ENCODE measurements at places on chromosomes 6 and 20.

DNA sequence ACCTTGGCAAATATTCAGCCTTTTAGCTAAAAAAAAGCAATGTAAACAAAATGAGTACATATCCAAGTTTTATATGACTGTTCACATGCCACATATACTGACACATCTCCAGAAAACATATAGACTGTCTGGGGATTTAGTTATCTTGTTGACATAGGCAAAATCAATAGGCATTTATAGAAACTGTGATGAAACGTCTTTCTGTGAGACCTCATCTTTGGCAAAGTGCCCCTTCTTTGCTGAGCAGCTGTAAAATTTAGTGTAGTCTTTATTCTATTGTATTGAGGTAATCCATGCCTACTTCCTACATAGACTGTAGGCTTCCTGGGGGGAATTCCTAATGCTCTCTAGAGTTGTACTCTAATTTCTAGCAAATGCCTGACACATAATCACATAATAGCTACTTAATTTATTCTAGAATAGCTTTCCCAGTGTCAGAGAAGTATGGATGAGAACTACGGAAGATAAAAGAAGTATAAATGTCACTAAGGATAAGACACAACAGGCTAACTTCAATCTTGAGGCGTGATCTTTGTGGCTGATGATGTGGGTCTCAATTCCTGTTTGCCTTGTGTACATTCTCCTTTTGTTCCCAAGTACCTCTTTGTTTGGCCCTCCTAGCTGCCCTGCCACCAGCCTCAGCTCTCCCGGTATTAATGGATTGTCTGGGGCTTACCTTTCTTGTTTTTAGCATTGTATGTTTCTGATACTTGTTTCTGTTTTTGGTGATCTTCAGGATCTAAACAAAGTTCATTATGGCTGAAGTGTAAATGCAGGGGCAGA, 30.6 kb downstream of the PTCHD4 start:
- DNase-seq, result no peak

GRCh38 chr6:99613409-99613704, 6.7 kb downstream of the PRDM13 start:
- DNase-seq, result peak; percentile 34

DNA sequence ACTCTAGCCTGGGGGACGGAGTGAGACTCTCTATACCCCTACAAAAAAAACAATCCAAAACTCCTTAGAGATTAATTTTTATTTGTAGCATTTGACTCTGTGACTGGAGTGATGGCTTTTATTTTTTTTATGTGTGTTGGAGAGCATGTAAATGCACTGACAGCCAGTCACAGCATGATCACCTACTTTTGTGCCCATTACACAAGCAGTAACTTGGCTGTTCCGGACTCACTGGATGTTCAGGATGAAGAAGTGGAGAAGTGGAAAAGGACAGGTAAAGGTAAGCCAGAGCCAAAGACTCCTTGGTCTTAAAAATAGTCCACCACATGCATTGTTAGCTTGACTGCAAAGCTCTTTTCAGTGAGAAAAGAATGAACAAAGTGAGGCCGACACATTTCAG, 222.6 kb downstream of the FOXC1 start:
- DNase-seq, result no peak

- DNase-seq, result no peak
Observed at GRCh38 chr20:13765299-13765698, 19.4 kb downstream of the ESF1 start.

DNA sequence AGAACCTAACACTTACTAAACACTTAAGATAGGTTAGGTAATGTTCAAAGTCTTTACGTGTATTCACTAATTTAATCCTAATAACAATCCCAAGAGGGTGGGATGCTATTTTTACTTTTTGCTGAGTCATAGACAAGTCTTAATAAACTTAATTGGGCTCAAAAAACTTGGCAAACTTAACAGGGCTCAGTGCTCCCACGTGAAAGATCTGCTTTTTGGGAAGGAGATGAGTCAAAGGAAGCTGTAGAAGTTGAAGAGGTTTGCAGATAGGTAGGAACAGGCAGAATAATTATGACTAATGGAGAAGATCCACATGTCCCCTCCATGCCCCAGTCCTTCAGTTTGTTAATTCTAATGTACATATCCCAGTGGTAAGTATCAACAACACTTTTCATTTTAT, 44.5 kb upstream of the STMND1 start:
- DNase-seq, result no peak

GRCh38 chr20:60474385-60474910, 516.2 kb downstream of the CDH26 start:
- no peak for DNase-seq

- DNase-seq, result no peak
Observed at GRCh38 chr6:32424589-32425300, 14.9 kb upstream of the HLA-DRA start.

DNA sequence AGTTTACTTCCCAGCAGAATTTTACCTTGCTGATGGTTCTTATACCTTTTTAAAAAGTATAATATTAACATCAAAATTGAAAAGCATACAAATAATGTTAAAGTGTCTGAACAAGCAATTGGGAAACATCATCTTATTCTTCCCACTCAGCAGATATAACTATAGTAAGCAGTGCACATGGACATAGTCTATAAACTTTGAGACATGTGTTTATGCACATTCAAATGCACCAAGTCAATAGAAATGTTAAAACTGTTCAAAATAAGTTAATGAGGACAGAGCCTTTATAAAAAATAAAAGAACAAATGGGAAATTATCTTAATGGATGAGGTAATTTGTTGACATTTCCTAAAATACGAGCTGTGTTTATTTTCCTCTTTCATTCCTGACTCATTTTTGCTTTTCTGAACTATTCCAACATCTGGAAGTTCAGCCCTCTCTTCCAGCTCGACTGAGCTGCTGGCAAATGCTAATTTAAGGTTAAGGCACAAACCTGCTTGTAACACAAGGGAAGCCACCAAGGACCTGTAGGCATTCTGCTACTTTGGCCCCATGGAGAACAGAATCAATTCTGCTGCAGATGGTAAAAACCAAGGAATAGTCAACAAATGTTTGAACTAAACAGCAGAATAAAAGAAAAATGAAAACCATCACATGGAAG, 110.3 kb upstream of the MAP3K4 start:
- DNase-seq, result no peak

DNA sequence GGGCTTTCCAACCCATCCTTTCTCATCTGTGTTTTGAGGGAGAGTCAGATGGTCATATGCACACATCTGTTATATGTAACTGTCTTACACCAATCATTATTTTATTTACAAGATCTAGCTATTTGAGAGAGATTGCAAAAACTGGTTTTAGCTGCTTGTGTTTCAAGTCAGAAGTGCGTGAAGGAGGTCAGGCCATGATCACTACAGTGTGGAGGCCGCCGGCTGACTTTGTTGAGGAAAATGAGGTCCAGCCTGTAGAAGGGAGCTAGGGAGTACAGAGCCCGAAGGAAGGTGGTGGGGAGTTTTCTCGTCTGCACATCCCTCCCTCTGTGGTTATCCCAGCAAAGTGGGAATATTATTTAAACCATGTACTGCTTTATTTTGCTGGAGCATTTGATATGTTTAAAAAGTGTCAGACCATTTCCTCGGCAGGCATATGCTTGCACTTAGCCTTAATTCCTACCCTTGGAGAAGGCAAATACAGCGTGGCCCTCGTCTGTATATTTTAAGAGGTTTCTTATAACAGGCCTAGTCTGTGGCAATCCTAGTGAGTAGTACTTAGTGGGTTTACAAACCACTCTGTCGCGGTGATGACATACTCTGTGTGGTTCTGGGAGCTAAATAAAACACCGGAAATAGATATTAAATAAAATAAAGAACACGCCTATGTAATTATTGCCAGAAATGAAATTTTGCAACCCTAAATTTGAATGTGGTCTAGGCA, 95.6 kb downstream of the UST start:
- no peak for DNase-seq

- no peak for DNase-seq
Observed at GRCh38 chr6:104459543-104459942, 400.2 kb downstream of the HACE1 start.

GRCh38 chr6:110048221-110048875, 70.2 kb downstream of the GPR6 start:
- no peak for DNase-seq

DNA sequence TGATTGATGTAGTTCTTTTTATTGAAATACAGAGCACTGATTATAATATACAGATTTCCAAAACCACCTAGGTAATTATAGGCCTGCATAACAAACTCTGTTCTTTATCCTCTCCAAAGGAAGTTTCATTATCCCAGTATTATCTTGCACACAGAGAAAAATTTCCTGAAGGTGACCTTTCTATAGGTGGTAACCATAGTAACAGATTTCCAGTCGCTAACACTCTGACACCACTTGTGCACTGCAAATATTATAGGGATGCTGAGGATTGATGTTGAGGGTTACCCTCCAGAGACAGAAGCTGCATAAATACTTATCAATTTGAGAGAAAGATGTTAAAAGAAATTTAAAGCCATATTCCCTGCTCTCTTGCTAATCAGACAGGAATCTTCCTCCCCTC, 274.5 kb upstream of the NRSN1 start:
- no peak for DNase-seq

- no peak for DNase-seq
Observed at GRCh38 chr20:44758247-44759101, 12.8 kb downstream of the KCNK15 start.

GRCh38 chr6:144077871-144078270, 17.5 kb downstream of the SF3B5 start:
- DNase-seq, result no peak

DNA sequence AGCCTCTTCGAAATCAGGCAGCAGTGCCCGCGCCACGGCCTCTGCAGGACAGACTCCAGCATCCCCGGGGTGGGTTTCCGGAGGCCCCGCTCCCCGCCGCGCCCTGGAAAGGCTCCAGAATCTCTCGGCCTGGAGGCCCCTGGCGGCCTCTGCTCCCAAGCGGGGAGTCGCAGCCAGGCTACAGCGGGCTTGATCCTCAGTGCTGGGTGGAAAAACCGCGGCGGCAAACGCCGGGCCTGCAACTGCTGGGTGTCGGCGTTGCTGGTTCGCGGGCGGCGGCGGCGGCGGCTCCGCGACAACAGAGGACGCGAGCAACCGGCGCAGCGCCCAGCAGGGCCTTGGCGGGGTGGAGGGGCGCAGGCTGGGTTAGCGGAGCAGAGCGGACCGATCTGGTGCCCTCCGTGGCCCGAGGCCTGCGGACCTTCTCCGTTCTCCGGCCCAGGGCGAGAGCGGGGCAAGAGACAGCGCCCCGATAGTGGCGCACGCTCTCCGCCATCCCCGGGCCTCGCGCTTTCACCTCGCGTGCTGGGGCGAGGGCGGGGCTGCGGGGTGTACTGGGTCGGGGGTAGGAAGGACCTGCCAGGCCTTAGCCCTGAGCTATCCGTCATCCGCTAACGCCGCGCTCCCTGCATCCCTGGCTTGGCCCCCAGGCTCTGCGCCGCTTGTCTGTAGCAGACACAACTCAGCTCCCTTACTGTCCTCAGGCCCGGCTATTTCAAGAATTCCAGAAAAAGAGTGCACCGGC, 3.4 kb upstream of the ZNF292 start:
- DNase-seq, result peak; percentile 77

DNA sequence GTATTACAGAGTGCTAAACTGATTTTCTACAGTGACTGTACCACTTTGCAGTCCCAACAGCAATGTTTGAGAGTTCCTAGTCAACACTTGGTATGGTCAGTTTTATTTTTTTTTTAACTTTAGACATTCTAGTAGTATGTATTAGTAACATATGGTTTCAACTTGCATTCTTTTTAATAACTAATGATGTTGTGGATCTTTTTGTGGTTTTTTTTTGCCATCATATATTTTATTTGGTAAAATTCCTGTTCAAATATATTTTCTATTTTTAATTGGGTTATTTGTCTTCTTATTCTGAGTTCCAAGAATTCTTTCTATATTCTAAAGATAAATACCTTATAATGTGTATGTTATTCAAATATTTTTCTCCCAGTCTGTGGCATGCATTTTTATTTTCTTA, 189.4 kb upstream of the ECI2 start:
- no peak for DNase-seq

GRCh38 chr6:104466306-104466705, 393.4 kb downstream of the HACE1 start:
- no peak for DNase-seq

DNA sequence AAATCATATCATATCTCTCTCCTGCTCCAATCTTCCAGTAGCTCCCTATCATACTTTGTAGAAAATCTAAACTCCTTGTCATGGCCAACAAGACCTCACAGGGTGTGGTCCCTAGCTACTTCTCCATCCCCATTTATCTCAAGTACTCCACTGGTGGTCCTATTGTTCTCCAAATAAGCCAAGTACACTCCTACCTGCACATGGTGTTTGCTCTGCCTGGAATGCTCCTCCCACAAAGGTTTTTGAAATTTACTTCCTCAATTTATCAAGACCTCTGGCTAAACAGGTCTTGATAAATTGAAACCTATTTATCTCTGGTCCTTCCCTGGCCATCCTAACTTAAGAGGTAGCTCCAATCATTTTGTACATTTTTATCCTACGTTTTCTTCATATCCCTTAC, 12.1 kb downstream of the TMX4 start:
- DNase-seq, result no peak

GRCh38 chr6:107171513-107171912, 56.2 kb upstream of the BEND3 start:
- DNase-seq, result no peak

DNA sequence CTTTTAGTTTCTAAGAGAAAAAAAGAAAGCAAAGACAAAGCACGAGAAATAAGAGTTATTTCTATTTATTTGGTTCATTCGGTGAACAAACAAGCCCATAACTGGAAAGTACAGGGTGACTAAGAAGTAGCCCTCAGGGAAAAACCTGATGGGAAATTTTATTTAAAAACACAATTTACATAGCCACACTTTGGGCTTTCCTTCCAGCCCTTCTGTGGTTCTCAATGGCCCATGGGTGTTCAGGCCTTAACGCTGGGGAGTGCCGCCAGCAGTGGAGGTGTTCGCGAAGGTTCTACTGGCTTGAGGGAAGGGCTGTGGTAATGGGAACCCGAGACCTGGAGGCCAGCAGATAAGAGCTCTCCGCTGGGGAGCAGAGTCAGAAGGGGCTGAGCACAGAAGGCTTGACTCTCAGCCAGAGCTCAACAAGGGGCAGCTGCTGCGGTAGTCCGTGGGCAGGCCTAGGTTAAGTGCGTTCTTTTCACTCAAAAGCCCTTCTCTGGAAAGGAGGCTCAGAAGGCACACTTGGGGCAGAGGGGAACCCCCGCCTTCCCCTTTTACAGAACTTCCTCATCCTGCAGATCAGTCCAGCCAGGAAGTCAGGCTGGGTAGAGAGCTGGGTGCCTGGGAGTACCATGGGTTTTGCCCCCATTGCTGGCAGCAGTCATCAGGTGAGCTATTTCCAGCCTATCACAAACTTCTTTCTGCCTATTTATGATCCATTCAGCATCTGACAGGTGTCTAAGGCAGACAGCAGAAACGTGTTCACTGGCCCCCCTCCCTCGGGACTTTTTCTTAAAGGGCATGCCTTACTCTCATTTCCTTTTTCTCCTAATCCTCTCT, 8.8 kb upstream of the CD83 start:
- DNase-seq, result peak; percentile 25

DNA sequence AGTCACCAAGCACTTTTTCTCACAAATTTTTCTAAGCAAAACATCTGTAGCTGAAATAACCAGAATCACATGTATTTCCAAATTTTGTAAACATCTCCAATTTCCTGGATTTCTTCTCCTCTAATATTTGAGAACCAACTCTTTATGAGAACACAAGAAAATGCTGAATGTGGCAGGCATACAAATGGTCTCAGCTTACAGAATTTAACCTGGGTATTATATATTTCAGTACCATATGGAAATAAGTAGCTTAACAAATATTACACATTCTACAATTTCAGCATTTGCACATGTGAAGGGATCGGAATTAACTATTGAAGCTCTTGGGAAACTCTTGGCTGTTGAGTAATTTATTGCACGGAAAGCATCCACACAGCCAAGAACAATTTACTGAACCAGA, 92.5 kb downstream of the TBXT start:
- no peak for DNase-seq

GRCh38 chr6:139706912-139707311, 332.5 kb upstream of the CITED2 start:
- no peak for DNase-seq

Data from stimulated activated naive CD4-positive, alpha-beta T cell treated with Interleukin-2 at 50 U/mL for 16 hours (primary cell).